RWPE2 (cell line): ENCODE measurements at places on chromosomes 3 and 15.
A peak's percentile ranks its signal among the peaks of the same experiment; 100 is the strongest.

GRCh38 chr3:46129588-46130272 is 78.4 kb downstream of the CCR1 start:
- no peak for DNase-seq

DNA sequence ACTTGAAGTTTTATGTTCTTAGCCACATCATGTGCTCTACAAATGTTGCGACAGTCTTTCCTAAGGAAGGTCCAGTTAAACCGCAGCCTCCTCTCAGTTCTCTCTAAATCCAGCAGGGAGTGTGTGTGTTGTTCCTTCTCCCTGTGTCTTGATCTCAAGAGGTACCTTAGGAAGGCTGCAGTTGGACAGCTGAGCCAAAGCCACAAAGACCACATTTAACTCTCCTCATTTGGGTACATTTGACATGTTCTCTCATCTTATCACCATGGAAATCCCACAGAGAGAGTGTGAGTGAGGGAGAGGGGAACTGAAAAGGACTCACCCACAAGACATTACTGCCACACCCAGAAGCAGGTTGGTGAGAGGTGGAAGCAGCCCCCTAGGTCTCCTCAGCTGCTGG is 79.5 kb downstream of the CD200R1L start:
- DNase-seq, result no peak

DNA sequence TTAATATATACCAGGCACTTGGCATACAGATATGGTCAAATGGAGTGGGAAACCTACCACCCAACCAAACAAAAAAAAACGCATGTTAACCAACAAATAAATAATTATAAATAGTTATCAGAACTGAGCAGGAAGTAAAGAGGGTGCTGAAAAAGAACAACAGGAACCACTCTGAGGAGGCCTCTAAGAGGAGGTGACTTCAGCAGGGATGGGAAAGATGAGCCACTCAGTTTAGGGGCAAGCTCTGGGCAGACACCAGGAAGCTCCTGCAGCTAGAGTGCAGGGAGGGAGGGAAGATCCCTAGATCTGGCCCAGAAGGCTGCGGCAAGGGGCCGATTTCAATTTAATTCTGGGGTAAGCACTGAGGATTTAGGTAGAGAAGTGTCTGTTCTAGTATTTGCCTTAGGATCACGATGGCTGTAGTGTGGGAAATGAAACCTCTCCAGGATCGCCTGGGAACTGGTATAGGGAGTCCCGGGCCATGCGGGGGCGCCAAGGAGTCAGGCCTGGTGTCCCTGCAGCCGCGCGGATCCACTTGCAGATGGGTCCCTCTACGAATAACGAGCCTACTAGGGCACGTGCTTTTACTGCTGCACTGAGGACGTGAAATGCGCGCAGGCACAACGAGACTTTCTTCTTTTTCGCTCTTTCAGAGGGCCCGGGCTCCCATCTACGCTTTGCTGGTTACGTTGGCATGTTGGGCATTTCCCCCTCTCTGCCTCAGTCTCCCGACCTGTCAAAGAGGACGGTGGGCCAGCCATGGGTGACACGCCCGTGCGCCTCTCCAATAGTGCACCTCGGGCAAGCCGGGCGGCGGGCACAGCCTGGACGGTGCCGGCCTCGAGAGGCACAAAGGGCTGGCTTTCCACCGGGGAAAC is 1.5 kb upstream of the LIMD1 start:
- DNase-seq, result peak; percentile 89

DNA sequence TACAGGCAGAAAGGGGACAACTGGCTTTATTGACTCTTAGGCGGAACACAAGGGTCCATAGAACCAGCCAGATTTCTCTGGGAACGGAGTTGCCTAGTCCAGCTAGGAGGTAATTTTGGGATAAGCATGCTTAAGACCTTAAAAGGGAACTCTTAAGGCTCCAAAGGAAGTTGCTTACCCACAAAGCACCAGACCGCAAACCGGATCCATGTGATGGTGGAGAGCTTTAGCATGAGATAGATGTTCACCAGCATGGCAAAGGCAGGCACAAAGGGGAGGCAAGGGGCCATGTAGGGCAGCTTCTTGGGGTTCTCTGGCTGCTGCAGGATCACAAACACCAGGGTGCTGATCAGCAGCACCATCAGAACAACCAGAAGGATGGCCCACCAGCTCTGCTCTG is 61.4 kb downstream of the CLDN11 start:
- no peak for DNase-seq
